ENCODE measurements at places on chromosomes 5 and 9.
A peak's percentile ranks its signal among the peaks of the same experiment; 100 is the strongest.

DNA sequence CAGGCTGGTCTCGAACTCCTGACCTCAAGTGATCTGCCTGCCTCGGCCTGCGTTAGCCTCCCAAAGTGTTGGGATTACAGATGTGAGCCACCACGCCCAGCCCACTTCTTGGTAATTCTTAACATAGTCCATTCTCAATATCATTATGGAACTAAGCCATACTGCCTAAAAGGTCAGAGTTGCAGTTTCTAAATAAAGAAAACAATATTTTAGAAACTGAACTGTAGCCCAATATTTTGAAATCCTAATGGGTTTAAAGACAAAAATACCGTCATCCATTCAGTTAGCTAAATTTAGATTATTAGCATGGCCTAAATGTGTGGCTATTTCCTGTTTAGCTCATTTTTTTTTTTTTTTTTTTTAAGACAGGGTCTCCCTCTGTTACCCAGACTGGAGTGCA, 99.5 kb downstream of the USP20 start:
- DNase-seq: no peak

DNA sequence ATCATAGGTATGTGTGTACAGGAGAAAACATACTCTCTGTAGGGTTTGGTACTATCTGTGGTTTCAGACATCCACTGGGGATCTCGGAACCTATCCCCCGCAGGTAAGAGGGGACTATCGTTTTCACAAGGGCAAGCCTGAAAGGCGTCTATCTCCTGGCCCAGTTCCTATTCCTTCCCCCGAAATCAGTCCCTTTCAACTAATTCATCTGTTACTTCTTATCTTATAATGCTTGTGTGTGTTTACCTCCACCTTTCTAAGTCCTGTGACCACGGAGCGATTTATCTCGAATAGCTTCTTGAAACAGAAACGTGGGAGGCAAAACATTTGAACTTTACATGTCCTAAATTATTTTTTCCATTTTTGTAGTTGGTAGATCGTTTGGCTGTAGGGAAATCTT, 11.4 kb downstream of the ABO start:
- DNase-seq: no peak

DNA sequence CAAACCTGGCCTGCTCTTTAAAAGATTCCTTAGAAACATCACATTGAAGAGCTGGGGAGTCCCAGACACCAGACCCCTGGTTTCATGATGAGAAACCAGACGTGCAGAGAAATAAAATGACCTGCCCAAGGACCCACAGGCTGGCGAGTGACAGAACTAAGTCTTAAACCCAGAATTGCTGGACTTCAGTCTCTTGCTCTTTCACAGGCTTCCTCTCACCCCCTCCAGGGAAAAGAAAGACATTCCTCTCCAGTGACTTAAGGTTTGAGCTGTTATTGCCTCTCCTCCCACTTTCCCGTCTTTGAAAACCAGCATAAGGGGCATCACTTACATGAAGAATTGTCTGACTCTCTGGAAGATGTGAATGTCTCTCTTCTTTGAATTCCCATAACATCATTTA, 535.2 kb downstream of the IRX1 start:
- DNase-seq: no peak

- DNase-seq: no peak
Measured at GRCh38 chr9:133709015-133709611, 29.0 kb downstream of the SARDH start.

GRCh38 chr9:16213781-16214515, 656.5 kb downstream of the BNC2 start:
- no peak for DNase-seq

DNA sequence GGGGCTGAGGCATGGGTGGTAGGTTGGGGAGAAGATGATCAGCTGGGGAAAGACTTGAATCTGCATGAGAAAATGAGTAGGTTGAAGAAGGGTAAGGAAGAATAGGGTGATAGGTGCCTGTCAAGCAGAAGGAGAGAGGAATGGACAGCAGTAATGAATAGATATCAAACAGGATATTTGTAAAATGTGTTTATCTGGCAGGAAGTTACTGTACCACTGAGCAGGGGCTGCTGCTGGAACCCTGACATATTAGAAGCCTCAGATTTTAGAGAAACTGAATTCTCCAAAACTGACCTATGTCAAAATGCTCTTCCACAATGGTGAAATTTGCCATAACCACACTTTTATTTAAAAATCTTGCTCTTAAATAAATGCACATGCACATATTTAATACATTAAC, 41.0 kb downstream of the CCDC192 start:
- no peak for DNase-seq

DNA sequence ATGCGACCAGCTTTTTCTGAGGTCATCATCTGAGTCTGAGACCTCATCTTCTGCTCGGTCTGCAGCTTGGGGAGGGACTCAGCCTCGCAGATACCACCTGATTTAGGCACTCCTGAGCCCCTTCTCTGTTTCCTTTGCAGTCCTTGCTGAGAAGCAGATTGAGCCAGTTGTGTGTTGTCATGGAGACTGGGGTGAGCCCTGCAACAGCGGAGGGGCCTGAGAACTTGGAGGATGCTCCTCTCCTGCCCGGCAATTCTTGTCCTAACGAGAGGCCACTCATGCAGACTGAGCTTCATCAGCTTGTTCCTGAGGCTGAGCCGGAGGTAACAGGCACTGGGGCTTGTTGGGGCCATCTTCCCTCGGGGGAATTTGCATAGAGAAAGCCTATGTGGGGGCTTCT, 19.2 kb downstream of the TEX53 start:
- DNase-seq: no peak

- no peak for DNase-seq
Measured at GRCh38 chr5:179769796-179770195, 24.0 kb upstream of the LTC4S start.

GRCh38 chr9:107170801-107171200, 112.3 kb upstream of the RAD23B start:
- no peak for DNase-seq

- no peak for DNase-seq
Measured at GRCh38 chr5:39426746-39427105, 1.9 kb upstream of the DAB2 start.

DNA sequence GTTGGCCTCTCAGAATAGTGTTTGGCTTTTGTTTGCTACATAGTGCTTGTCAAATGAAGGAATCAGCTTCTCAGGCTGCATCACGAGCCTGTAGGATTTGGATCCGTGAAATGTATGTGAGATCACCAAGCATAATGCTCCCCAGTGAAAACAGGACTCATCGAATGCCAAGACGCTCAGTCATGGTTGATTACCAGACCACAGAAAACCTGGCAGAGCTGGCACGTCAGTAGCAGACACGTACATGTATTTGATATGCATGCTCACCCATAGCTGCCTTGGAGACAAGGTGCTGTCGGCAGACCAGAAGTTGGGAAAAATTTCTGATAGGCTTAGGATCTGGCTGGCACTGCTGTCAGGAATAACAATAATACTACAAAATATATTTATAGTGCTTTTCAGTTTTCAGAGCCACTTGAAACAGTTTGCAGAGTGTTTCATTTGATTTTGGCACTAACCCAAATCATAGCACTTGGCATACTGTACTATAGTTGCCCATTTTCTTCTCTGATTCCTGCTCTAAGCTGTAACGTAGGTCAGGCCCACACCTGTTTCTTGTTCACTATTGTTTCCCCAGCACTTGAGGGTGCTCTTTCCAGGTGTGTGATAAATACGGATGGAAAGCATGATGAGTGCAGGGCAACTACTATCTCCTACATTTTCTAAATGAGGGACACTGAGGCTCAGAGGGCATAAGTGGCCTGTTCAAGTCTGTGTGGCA, 226.1 kb downstream of the NR3C1 start:
- DNase-seq: peak; percentile 91

DNA sequence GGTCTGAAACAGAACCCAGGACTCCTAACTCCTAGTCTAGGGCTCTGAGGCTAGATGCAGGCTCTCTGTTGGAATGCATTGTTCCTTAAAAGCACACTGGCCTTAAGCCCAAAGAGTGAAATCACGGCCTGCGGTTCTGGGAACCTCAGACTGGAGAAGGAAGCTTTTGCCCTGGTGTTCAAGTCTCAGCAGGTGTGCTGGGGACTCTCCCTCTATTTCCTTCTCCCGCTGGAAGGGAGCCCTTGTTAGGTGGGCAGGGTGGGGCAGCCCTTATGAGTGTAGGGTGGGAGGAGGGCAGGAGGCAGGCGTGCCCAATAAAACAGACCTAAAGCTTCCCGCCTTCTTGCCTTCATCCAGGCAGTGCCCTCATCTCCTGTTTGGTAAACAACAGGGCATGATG, 1.8 kb upstream of the PPARGC1B start:
- DNase-seq: no peak

- no peak for DNase-seq
Measured at GRCh38 chr9:89358376-89358916, 40.1 kb downstream of the SECISBP2 start.

DNA sequence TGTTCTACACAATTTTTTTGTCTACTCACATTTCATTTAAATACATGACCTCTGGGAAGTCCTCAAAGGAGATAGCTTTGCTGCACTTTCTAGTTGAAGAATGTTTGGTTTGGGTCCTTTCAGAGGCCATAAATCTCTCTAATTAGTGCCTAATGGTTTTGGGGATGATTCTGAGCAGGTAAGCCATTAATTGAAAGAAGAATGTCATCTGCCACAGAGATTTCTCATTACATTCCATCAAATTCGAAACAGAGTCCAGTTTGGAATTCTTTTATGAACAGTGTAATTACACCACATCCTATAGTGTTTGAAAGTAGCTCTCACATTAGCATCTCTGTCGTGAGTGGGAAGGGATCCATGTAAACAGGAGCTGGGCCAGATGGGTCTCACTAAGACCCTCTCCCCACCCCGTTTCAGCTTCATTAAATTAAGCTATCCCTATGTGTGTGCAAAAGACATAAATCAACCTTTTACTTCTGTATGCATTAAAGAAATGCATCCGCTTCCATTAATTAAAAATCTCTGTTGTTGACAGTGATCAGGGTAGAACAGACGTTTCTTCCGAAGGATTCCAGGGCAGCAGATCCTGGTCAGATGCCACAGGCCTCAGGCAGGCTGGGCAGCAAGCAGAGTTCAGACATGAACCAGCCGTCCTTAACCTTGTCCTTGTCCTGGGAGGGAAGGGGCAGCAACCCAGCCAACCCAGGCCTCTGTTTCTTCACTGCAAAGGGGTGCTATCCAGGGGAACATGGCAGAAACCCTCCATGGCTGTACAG, 99.8 kb upstream of the MAP1B start:
- no peak for DNase-seq

DNA sequence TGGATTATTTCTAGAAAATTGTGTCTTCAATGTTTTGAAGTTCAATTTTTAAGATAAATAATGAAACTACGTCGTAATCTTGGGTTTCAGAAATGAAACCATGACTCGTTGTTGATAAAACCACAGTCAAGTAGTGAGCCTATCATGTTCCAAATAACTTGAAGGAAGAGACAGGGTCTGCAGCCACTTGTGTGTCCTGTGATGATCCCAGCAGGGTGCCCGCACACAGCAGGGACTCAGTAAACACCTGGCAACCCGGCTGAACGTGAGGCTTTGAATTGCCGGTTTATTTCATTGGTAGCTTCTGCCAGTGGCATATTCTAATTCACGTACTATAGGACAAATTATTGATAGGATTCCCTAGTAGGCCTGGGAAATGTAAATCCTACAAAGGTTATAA, 679.6 kb downstream of the IRX1 start:
- DNase-seq: no peak

DNA sequence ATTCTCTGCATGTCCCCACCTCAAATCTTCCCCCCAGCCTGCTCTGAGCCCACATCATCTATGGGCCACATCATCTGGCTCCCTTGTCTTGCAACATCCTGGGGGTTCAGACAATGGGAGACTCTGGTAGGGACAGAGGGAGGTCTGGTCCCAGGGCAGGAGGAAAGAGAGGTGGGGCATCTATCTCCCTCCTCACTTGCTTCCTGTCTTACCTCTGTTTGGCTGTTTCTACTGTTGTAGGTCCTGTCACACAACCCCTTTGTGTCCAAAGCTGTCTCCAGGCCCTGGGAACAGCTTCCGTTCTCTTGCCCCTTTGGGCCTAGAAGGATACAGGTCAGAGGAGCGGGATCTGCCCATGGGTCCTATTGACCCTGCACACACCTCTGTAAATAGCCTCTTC, 227.2 kb downstream of the NSG2 start:
- DNase-seq: no peak

- DNase-seq: no peak
Measured at GRCh38 chr9:131676431-131676972, 63.4 kb downstream of the RAPGEF1 start.

GRCh38 chr5:318931-319601, 2.4 kb upstream of the AHRR start:
- no peak for DNase-seq

DNA sequence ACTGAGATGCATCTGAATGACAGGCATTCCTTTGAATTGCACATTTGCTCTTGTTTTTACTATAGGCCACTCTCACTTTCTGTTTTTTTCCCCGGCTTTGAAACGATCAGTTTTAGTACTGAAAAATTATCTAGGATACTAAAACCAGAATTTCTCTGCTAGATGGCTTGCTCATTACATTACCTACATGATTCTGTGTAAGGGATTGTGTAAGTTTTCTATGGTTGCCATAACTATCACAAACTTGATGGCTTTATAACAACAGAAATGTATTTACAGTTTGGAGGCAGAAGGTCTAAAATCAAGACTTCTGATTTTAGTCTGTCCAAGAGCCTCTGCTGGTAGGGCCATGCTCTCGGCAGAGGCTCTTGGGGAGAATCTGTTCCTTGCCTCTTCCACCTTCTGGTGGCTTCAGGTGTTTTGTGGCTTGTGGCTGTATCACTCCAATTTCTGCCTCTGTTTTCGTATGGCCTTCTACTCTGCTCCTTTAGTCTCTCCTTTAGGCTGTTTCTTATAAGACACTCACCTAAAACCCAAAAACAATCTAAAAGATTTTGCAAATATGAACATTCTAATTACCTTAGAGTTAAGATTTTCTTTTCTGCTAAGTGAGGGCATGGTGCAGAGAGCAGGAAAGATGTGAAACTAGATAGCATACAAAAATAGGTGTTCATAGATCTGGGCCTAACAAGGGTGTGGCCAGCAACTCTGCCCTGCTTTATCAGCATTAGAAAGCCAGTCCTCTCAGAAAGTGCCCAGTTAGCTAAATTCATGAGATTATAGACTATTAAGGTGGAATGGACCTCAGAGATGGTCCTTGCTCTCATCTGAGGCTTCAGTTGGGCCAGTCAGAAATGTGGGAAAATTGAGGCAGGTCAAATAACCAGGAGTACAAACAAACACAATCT, 93.3 kb upstream of the CDKN2B start:
- DNase-seq: no peak

DNA sequence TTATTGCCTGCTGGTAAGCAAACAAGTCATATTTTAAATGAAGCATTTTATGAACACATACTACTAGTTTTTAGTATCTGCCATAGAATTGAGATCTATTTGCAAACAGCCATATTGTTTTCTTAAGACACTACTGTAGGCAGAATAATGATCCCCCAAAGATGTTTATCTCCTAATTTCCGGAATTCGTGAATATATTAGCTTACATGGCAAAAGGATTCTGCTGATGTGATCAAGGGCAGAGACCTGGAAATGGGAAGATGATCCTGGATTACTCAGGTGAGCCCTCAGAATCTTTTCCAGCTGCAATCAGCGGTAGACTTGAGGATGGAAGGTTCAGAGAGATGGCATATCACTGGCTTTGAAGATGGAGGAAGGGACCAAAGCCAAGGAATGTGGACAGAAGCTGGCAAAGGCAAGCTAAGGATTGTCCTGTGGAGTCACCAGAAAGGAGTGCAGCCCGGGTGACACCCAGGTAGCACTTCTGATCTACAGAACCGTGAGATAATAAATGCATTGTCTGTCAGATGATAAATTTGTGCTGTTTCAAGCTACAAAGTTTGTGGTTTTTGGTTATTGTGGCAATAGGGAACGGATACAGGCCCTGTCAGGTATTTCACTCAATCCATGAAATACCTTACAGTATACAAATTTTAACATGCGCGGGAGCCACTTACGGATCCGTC, 1.0 kb upstream of the ERCC6L2 start:
- DNase-seq: no peak
